Jurkat, Clone E6-1 (cell line): ENCODE measurements at places on chromosomes 3 and 15.

GRCh38 chr3:184358124-184358767 is 3.2 kb downstream of the CLCN2 start:
- no peak for DNase-seq

DNA sequence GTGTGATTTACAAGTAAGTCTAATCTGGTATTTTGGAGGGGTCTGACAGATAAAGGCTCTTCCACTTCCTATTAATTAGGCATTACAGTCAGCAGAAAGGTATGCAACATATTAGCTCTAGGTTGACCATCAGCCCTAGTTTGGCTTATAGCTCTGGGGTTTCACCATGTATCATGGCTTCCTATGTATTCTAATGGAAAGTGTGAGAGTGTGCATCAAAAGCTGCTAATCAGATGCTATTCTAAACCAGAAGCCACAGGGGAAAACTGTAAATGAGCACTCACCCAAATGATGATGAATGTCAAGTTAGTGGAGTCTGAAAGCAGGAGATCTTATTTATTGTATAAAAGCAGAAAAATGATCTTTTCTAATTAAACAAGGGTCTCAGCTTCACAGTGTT is 149.2 kb upstream of the MITF start:
- DNase-seq = no peak

GRCh38 chr3:136068708-136069107 is 103.2 kb downstream of the PPP2R3A start:
- DNase-seq = no peak

DNA sequence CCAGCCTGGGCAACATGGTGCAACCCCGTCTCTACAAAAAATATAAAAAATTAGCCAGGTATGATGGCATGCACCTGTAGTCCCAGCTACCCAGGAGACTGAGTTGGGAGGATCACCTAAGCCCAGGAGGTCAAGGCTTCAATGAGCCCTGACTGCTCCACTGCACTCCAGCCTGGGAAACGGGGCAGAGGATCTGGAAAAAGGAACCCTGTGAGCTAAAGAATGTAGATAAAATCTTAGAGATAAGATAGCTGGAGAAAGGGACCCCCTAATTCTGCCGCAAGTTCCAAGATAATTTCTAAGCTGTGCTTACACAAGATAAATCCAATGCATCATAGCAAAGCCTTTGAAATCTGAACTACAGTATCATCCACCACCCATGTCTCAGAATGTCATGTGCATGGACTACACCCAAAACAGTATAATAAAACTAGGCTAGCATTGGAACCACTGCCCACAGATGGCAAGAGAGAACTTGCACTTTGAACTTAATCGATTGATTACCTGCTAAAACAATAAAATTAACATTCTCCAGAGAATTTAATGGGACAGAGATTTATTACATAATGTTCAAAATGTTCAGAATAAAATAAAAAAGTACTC is 99.9 kb downstream of the TRIM42 start:
- DNase-seq = no peak

DNA sequence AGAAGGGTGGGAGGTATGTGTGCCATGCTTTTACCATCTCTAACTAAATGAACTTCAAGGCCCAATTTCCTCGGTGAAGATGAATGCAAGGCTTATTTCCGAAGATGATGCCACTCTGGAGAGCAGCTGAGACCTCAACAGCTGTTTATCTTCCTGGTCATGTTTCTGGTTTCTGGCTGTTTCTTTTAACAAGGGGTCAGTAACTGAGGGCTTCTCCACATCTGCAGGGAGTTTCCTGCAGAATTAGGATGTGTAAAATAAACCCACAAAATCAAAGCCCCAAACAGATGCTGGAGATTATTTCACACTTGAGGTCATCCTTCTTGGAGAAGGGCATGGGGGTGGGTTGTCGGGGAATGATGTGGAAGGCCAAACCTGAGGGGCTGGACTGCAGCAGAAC is 220.3 kb downstream of the THSD4 start:
- no peak for DNase-seq
